ENCODE measurements at places on chromosomes 7 and 10.

- no peak for DNase-seq
These were observed 74.8 kb downstream of the CDK6 start for GRCh38 chr7:92761391-92762097.

- no peak for DNase-seq
These were observed 130.7 kb upstream of the CELF2 start for GRCh38 chr10:10886861-10887531.

DNA sequence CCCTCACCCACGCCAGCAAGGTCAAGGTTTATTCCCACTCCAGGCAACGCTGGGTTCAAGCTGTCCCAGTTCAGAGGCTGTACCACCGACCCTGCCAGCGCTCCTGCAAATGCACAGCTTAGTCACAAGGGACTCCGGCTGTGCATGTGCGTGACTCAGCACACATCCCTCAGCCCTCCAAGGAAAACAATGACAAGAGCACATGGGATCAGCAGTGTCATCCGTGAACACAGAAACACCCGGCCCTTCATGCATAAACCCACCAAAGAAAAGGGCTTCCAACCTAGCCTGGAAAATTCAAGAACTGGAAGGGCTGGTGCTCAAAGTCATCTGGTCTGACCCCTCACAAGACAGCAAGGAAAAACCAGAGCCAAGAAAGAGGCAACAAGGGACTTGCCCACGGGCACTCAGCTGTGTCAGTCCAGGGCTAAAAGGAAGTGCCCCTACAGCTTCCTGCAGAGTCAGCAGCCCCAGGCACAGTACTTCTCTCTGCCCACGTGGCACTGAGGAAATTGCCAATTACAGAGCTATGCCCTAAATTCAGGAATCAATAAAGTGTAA, 106.1 kb downstream of the KCNMA1 start:
- no peak for DNase-seq

DNA sequence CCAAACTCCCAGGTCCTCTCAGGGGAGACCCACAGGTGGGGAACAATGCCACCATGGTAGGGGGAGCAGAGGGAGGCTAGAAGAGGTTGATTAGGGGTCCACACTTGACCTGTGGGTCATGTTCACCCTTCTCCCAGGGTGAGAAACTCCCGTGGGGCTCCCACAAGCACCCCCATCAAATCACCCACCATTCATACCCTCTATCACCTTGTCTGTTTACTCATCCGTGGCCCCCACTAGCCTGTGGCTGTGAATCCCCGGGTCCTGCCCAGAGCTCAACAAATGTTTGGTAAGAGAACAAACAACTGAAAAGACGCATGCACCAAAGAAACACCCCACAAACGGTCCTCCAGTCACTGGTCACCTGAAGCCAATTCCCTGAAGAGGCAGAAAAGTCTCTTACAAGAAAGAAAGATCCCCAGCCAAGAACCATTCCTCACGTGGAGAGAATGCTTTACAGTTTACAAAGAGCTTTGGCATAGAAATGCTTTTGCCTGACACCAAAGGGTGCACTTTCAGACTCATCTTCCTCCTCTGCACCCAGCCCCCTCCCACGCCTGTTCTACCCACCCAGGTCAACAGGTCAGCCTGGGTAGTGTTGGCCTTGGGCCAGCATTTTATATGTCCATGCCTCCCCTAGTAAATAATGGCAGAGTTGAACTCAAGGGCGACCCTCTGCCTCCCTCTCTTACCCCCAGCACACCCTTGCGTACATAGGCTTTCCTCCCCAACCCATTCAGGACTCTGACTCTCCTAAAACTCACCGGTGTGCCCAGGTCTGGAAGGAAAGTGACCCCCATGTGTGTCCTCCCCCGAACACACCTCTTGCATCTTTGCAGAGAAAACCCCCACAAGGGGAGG, 1.9 kb downstream of the ZCCHC24 start:
- no peak for DNase-seq

- no peak for DNase-seq
These were observed 70.3 kb downstream of the WDR37 start for GRCh38 chr10:1126461-1126860.
